ENCODE measurements at places on chromosomes 1 and 21. TPM values are rescaled to one million over a fixed set of nuclear protein-coding genes. Genes with fewer than 3 reads are reported as not detected.

DNA sequence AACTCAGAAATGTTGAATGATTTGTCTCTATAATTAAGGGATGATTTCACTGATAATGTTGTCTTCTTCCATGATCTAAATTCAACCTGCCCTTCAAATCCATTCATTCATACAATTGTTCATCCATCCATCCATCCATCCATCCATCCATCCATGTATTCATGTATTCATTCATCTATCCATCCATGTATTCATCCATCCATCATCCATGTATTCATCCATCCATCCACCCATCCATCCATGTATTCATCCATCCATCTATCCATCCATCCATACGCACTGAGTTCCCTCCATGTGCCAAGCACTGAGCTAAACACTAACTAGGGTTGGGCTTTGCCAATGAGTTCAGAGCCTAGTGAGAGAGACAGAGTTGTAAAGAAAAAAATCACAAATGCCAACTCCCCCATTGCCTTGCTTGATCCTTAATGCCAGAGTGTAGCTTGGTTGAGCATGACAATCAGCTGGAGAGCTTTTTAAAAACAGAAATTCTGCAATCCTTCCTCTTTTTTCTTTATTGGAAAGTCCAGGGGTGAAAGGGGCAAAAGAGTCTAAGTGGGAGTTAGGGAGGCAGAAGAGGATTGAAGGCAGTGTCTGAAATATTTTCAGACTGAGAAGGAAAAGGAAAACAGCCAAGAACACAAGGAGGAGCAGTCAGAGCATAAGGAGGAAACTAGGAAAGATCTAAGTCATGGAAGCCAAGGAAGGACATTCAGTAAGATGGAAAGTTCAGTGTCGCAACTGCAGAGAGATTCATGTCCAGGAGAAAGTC lies 92.4 kb upstream of the ERG start:
- no peaks in the 10 kb centered on the region for H3K27me3 ChIP-seq
- no peak overlapping the region for H3K4me3 ChIP-seq
- DNase-seq = no peak

DNA sequence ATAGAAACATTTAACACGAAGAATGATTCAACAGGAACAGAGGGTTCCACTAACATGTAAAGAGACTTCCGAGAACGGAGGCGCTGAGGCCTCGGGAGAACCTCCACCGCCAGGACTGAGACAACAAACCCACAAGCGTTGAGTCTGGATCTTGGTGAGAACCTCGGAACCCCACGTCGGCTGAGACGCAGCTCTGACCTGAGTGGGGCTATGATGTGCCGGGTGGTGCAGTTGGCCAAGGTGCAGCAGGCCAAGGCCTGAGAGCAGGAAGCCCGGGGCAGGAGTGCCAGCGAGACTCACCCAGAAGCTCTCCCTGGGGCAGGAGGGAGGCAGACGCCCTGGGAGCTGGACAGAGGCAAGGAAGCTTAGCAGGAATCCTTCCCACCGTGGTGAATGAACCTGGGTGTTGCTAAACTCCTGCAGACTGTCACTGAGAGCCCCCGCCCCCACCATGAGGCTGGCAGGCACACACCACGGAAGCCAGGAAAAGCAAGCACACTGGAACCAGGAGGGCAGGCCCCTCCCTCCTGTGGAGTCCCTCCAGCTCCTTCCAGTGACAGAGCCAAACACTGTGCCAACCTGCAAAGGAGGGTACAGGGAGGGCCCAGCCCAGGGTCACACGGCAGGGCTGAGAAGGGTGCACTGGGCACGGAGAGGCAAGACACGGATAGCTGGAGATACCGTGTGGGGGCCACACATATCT lies 34.8 kb downstream of the WDR4 start:
- peak overlapping the region; percentile 48 for H3K27ac ChIP-seq
- no peak for DNase-seq
- H3K4me3 ChIP-seq = no peak overlapping the region

- no peaks in the 10 kb centered on the region for H3K36me3 ChIP-seq
- H3K27me3 ChIP-seq = no peaks in the 10 kb centered on the region
- peak overlapping the region; percentile 52 for H3K27ac ChIP-seq
- DNase-seq = no peak
These were observed 10.8 kb downstream of the ASAP3 start for GRCh38 chr1:23473037-23473800.

The TMPRSS15 gene
- total RNA-seq = not detected

The VWA1 gene
- 13.0 TPM for total RNA-seq

The MFAP2 gene
- 8.6 TPM for total RNA-seq

DNA sequence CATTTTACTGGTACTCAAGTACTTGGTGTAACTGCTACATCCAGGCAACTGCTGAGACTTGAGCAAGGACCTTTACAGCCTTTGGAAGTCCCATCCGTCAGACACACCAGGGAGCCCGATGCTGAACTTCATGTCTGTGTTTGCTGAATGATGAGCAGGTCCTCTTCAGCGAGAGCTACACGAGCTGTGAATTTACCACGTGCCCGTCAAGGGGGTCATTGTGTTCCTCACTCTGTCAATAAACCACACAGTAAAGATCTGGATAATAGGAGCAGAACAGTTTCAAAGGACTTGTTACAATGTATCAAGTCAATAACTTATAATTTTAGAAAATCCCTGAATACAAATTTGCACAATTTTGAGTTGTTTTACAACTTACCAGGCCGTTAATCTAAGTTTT lies 427.2 kb downstream of the KIF26B start:
- H3K27me3 ChIP-seq = no peaks in the 10 kb centered on the region
- H3K4me1 ChIP-seq = no peaks in the 10 kb centered on the region
- H3K4me3 ChIP-seq = no peak overlapping the region

GRCh38 chr1:33867684-33868083 lies 3.8 kb downstream of the HMGB4 start:
- H3K36me3 ChIP-seq = no peaks in the 10 kb centered on the region
- no peak for DNase-seq
- H3K4me1 ChIP-seq = no peaks in the 10 kb centered on the region
- no peak overlapping the region for H3K4me3 ChIP-seq
- no peak overlapping the region for H3K27ac ChIP-seq

DNA sequence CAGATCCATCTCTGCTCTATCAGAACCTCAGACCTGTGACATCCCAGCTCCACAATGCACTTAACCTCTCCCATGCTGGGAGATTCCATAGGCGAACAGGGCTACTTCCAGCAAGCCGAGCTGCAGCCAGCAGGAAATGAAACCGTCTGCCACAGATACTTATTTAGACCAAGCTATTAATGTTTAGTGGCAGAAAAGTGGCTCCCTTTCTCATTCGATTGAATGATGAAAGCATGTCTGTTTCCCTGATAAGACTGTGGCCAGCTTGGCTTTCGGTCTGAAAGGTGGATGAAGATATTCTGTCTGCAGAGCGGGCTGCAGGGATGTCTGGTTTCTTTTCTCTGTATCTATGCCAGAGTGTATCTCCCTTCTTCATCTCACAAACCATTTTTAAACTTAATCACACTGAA lies 146.4 kb downstream of the GREM2 start:
- H3K4me1 ChIP-seq = no peaks in the 10 kb centered on the region
- no peak overlapping the region for H3K4me3 ChIP-seq
- no peaks in the 10 kb centered on the region for H3K27me3 ChIP-seq

The APCS gene
- total RNA-seq = not detected

The OXCT2 gene
- total RNA-seq = 3.6 TPM

DNA sequence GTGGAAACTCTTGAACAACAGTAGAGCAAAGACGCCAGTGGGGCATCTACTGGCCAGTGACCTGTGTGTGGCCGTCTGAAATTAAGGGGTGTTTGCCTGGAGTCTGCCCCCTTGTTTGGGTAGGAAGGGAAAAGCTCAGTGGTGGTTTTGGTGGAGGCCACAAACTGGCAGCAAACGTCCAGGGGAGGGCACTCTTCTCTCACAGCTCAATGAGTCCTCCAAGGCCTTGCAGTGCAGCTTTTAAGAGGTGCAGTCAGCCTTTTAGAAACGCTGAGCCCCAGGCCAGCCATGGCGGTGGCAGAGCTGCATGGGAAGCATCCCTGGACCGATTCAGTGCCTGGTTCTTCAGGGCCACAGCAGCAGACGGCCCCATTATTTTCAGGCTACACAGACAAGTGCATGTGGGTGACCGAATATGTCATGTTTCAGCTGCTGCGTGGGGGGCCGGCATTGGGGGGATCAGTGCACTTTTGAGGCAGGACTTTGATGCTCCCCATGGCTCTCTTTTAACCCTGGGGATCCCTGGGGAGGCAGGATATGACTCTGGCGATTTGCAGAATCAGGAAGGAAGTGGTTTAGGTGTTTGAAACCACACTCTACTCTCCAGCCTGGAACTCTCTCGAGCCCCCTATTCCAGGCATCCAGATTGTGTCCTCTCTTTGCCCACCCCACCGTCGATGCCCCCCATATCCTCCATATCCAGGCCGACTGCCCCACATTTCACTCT lies 414.0 kb downstream of the PRDM2 start:
- peak; percentile 62 for DNase-seq
- H3K4me1 ChIP-seq = no peaks in the 10 kb centered on the region
- no peak overlapping the region for H3K4me3 ChIP-seq
- H3K36me3 ChIP-seq = no peaks in the 10 kb centered on the region

The LIPI gene
- total RNA-seq = not detected

- DNase-seq = no peak
- H3K36me3 ChIP-seq = no peaks in the 10 kb centered on the region
These were observed 996 bp downstream of the CNIH4 start for GRCh38 chr1:224357626-224358124.

GRCh38 chr21:23986214-23986613 lies 1621.1 kb downstream of the MRPL39 start:
- no peak for DNase-seq
- no peak overlapping the region for H3K27ac ChIP-seq
- no peaks in the 10 kb centered on the region for H3K36me3 ChIP-seq
- no peak overlapping the region for H3K4me3 ChIP-seq
- H3K27me3 ChIP-seq = no peaks in the 10 kb centered on the region

The IQGAP3 gene
- total RNA-seq = not detected

The GIPC2 gene
- 1.5 TPM for total RNA-seq

DNA sequence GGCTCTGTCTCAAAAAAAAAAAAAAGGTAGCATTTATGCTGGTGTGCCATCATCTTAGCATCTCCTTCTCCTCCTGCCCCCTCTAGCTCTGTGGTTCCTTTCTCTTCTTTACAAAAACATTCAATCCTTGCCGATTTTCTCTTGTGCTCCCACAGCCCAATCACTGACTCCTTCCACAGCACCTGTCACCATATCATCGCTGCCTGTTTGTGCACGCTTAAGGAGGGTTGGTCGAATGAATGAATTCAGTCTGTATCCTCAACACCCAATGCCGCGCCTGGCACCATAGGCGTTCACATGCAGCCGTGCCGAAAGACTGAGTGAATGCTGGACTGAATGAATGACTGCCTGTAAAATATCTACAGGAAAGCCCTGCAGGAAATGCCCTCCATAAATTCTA lies 7.9 kb downstream of the RNU5D-1 start:
- no peak overlapping the region for H3K27ac ChIP-seq
- no peak for DNase-seq
- H3K4me3 ChIP-seq = no peak overlapping the region
- H3K4me1 ChIP-seq = no peaks in the 10 kb centered on the region
- no peaks in the 10 kb centered on the region for H3K27me3 ChIP-seq

DNA sequence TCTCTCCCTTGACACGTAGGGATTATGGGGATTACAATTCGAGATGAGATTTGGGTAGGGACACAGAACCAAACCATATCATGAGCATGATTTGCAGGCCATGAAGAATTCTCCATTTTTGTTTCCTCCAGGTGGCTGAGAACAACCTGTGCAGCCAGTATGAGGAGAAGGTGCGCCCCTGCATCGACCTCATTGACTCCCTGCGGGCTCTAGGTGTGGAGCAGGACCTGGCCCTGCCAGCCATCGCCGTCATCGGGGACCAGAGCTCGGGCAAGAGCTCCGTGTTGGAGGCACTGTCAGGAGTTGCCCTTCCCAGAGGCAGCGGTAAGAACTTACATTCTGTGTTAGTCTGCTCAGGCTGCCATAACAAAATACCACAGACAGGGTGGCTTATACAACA lies 9.7 kb downstream of the MX1 start:
- no peaks in the 10 kb centered on the region for H3K27me3 ChIP-seq
- no peak overlapping the region for H3K4me3 ChIP-seq
- no peak overlapping the region for H3K27ac ChIP-seq
- H3K36me3 ChIP-seq = peaks cover 46% of the 10 kb centered on the region

DNA sequence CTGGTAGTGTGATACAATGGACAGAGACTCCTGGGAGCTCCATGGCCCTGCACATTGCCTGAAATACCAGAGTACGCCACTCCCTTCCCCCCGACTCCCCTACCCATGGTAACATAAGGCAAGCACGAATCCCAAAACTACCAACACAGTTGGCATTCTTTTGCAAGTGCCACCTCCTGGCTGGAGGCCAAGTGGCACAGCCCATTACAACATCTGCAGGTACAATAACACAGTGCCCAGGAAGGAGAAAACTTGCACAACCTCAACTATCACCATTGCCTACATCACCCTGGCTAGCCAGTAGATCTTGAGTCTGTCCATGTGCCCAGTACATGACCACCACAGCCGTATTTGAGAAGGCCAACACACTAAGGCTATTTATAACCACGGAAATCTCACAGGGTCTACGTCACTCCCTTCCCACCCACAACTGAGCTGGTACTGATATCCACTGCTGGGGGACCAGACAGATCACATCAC lies 11.7 kb downstream of the ADAMTS1 start:
- H3K4me1 ChIP-seq = no peaks in the 10 kb centered on the region
- no peak overlapping the region for H3K4me3 ChIP-seq
- H3K27me3 ChIP-seq = no peaks in the 10 kb centered on the region
- peak overlapping the region; percentile 20 for H3K27ac ChIP-seq

DNA sequence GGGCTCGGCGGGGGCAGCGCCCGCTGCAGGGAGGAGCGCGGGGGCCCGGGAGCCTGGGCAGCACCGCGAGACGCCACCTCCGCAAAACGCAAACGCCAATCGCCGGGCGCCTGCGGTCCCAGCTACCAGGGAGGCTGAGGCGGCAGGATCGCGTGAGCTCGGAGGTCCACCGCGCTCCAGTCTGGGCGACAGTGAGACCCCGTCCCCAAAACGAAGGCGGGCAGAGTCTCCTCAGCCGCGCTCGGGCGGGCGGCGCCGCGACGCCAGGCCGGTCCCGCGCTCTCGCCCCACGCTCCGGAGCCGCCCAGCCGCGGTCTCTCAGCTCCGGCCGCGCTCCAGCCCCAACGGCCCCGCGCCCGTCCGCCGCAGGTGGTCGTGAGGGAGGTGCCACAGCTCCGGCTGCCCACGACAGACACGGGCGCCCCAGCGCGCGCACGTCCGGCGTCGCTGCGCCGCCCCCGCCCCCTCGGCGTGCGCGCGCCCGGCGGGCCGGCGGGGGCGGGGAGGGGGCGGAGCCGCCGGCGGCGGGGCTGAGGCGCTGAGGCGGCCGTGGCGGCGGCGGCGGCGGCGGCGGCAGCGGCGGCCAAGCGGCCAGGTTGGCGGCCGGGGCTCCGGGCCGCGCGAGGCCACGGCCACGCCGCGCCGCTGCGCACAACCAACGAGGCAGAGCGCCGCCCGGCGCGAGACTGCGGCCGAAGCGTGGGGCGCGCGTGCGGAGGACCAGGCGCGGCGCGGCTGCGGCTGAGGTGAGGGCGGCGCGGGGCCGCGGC lies at the start of gene ADARB1:
ADARB1 (plus strand) TSS at position 533 of the 770 bp plus-strand sequence. CDS start 97,077 bp downstream, outside the sequence.
- H3K27me3 ChIP-seq = no peaks in the 10 kb centered on the region
- H3K4me3 ChIP-seq = peak within 1 kb of the TSS; percentile 92
- H3K27ac ChIP-seq = peak within 1 kb of the TSS; percentile 90
- peaks cover 23% of the 10 kb centered on the region for H3K4me1 ChIP-seq
- no peak for DNase-seq

- H3K36me3 ChIP-seq = no peaks in the 10 kb centered on the region
- no peak overlapping the region for H3K4me3 ChIP-seq
- DNase-seq = no peak
- H3K27ac ChIP-seq = no peak overlapping the region
- H3K27me3 ChIP-seq = no peaks in the 10 kb centered on the region
These were observed 936 bp upstream of the UBXN11 start for GRCh38 chr1:26307363-26307781.

GRCh38 chr1:231817801-231818200 lies 191.2 kb downstream of the DISC1 start:
- H3K27ac ChIP-seq = peak overlapping the region; percentile 40
- no peak overlapping the region for H3K4me3 ChIP-seq

All from right atrium auricular region (tissue), 2 donors.